GM12892 (cell line): ENCODE measurements at places on chromosomes 5 and 9.

- DNase-seq = no peak
Observed at GRCh38 chr5:72392326-72392733, 72.2 kb downstream of the PTCD2 start.

GRCh38 chr9:693201-694091, 148.1 kb upstream of the DMRT1 start:
- DNase-seq = no peak

GRCh38 chr5:124438903-124439281, 307.5 kb downstream of the ZNF608 start:
- DNase-seq = no peak

DNA sequence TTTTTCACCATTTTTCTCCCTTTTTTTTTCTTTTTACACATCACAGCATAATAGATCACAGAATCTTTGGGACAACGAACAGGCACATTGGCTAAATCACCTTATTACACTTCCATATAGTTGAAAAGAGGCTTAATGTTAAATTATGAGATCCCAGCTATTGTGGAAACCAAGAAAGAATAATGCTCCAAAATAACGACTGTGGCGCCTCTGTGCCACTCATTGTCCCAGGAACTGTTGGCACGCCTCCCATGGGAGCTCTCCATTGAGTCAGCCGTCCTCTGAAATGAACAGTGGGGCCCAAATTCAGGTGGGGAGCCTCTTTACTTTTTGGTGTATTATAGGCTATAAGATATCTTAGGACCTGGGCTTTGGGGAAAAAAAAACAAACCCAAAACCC, 82.2 kb upstream of the NFIB start:
- DNase-seq = no peak

DNA sequence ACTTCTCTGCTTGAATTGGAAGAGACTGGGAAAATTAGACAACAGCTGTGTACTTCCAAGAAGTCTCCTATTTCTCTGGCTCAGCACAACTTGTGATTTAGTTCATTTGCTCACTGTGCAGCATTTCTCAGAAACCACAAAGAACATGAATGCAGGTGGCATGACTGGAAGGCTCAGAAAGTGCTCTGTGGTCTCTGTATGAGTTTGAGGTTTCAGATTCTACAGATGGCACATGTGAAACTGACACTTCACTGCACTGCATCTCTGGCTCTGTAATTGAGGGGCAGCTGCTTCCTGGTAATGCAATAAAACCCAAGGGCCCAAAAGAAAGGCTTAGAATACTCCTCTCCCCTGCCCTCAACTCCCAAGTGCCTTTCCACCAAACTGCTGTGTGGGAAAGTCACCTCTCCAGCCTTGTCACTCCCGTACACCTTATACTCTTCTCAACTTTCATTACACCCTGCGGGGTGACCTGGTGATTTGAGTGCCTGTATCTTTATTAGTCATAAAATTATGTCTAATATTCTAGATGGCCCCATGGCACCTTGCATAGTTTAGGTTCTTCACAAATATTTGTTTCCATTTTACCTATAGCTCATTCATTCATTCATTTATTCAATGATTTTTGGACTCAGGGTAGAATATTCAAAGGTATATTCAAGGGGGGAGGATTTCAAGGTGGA, 82.5 kb downstream of the ESM1 start:
- no peak for DNase-seq

- no peak for DNase-seq
Observed at GRCh38 chr9:38687389-38687842, 32.5 kb downstream of the FAM240B start.

DNA sequence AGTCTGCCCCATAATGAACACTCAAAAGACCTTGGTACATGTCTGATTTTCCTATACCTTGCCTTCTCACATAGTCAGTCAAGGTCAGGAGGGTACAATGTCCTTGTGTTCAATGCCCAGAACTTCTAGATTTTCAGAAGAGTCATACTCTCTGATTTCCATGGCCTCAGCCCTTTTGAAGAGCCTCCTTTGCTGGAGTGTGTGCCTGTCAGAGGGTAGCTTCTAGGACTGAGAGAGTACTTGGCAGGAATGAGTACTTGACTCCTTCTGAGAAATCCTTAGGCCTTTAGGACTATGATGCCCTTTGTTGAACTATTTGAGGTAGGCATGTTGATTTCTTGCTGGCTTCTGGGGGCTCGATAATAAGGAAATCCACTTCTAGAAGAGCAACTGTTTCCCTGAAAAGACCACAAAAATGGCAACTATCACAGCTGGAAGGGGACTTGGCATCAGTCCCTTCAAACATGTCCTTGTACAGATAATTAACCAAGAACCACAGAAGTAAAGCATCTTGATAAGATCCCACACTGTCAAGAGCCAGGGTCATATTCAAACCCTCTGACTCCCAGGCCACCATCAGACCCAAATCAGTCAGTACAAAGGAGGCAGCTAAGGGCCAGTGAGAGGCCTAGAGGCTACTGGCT, 10.6 kb upstream of the MEGF9 start:
- DNase-seq = no peak

GRCh38 chr5:138745268-138745667, 8.0 kb upstream of the CTNNA1 start:
- no peak for DNase-seq

GRCh38 chr5:108061941-108062340, 320.0 kb downstream of the FBXL17 start:
- DNase-seq = no peak

- DNase-seq = no peak
Observed at GRCh38 chr5:91212714-91213092, 170.4 kb downstream of the ARRDC3 start.

DNA sequence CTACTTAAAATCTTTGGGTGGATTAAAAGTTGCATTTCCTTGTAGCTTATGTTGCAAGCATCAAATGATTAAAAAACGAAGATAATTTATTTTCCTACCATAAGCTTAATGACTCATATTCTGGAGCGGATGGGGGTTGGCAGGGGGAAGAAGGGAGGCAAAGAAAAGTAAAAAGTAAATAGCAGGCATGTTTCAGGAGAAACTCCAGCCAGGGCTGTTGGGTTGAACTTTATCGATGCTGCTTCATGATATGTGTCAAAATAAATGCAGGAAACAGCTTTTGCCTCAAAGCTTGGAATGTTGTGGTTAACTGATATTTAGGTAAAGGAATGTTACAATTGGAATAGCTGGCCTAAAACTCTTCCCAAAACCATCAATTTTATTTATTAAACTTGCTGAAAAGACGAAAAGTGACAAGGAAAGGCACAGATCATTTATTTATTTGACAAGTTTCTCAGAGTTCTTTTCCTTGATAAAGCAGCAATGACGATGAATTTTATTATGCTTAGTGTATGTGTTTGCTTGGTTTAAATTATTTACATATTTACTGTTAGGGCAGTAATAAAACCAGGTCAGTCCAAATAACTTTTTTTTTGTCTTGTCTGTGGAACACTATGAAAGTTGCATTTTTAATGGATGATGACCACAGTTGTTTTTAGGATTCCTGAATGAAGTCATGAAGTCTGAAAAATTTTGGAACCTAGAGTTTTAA, 177.9 kb downstream of the PCSK1 start:
- no peak for DNase-seq

- no peak for DNase-seq
Observed at GRCh38 chr5:160520609-160521391, 99.1 kb downstream of the PTTG1 start.

DNA sequence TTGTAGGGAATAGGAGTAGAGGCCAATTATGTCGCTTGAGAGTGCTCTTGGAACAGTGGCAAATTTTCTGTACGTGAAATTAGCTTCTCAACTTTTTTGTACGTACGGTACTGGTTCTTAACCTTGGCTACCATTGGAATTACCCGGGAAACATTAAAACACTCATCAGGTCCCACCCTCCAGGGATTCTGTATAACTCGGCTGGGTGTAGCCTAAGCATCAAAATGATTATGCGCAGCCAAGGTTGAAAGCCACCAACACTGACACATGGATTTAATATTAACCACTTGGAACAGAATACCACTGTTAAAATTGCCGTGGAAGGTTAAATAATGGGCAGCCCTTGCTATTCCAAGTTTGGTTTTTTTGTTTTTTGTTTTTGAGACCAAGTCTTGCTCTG, 17.4 kb downstream of the DNAJA1 start:
- DNase-seq = no peak

DNA sequence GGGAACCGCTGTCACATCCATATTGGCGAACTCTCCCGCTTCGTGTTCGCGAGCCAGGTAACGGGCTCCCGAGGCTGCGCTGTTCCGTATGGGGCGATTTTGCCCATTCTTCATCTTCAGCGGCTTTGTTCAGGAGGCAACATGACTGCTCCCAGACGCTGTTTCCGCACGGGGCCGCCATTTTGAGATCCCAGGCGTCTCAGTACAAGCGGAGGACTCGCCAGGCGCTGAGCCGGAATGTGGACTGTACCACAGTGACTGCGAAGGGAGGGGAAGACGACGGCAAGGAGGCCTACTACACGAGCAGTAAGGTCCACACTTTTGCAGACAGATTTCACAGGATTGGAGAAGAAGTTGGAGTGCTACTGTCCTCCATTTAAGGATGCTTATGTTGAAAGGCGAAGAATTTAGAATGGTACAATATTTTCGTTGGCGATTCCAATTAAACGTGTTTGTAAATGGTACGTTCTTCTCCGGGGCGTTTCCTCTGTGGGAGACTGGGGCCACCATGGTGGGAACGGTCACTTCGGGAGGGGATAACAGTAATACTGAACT, 41.6 kb upstream of the ZNF300 start:
- no peak for DNase-seq

DNA sequence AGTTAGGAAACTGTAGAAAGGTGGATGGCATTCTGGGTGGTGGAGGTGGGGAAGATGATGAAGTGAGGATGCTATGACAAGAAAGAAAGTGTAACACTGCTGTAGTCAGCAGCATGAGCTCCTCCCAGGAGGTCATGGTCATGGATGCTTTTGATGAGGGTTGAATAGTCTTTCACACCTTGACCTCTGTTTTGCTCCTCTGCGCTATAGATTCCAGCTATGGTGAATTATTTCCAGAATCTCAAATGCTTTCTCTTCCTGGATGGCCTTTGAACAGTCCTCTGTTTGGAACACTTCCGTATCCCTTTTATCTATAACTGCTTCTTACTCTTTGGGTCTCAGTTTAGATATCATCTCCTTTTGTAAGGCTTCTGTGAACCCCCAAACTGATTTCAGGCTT, 165.9 kb upstream of the PPP1R2B start:
- no peak for DNase-seq

DNA sequence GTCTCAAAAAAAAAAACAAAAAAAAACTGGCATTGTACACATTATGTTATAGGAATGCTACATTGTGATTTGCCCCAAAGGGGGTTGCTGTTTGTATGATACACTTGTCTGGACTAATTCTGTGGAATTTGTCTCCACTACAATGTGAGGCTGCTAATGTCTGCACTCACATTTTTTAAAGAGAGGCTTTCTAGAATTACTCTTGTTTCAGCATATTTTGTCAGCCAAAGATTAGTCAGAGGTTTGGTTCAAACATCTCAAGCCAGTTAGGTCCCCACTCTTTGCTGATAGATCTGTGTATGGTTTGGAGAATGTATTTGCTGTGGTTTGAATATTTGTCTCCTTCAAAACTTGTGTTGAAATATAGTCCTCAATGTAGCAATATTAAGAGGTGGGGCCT, 59.3 kb upstream of the ZNF169 start:
- no peak for DNase-seq

GRCh38 chr5:126519637-126520592, 75.1 kb downstream of the ALDH7A1 start:
- DNase-seq = no peak

DNA sequence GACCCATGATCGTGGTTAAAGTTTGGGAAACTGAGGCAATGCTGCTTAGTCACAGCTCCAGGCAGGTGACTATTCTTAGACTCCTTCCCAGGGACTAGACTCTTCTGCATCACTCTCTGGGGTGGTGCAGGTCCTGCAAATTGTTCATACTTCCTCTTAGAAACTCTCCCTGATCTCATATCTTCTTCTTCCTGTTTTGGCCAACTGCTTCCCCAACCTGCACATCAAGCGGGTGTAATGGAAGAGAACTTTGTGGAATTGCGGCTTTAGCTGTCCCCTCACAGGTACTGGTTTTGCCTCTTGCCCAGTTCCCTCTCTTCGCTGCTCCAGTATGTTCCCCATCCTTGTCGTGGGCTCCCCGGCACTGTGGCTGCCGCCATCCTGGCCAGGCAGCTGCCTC, 111.5 kb upstream of the CTSL start:
- DNase-seq = no peak

- no peak for DNase-seq
Observed at GRCh38 chr5:54956922-54957321, 28.5 kb downstream of the ESM1 start.

DNA sequence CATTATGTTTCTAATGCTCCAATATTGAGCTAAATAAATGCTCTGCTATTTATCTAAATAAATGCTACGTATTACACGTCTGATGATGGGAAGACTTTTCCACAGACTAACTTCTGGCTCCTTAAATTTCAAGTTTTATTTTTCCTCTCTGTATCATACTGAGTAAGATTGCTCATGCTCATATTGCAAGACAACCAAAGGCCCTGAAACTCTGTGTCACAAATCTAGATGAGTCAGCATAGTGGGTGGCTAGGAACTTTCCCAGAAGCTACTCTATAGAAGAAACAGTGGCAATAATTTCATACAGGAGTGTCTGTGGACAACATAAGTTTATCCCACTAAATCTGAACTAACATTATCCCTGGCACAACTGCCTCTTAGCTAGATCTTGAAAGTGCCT, 53.0 kb upstream of the RFX3 start:
- DNase-seq = no peak

DNA sequence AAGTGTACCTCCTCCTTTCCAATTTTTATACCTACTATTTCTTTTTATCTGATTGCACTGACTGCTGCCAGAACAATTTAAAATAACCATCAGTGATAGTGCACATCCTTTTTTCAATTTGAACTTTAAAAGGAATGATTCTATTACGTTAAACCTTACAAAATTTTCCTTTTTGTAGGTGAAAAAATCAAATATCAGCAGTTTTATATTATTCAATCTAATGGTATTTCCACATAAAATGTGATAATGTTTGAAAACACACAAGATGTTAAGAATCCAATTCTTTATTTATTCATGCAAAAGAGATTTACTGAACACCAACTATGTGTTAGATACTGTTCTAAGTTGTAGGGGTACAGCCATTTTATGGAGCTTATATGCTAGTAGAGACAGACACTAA, 105.7 kb downstream of the GDNF start:
- DNase-seq = no peak
